ENCODE measurements at places on chromosomes 16 and 17.

- no peaks in the 10 kb centered on the region for H3K4me1 ChIP-seq
- H3K36me3 ChIP-seq, result no peaks in the 10 kb centered on the region
- no peaks in the 10 kb centered on the region for H3K27me3 ChIP-seq
- no peak overlapping the region for H3K4me3 ChIP-seq
- DNase-seq, result no peak
Measured at GRCh38 chr16:22770866-22771265, 43.1 kb upstream of the HS3ST2 start.

- no peaks in the 10 kb centered on the region for H3K4me1 ChIP-seq
- no peaks in the 10 kb centered on the region for H3K27me3 ChIP-seq
- peak overlapping the region; percentile 85 for H3K27ac ChIP-seq
Measured at GRCh38 chr16:66900721-66901441, 17.8 kb downstream of the CDH16 start.

DNA sequence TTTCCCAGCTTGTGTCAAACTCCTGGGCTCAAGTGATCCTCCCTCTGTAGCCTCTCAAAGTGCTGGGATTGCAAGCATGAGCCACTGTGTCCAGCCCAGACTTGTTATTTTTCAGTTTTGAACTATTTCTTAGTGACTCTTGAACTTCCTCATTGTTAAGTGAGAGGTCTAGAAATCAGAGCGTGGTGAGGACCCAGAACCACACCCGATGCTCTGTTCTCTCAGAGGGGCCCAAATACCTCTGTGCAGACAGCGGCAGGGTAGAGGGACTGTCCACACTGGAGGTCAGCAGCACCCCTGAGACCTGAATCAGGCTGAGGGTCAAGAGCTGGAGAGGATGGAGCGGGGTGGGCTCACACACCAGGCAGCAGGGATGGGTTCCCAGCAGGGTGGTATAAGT is 47.7 kb upstream of the MEAK7 start:
- H3K27me3 ChIP-seq, result no peaks in the 10 kb centered on the region
- H3K4me3 ChIP-seq, result no peak overlapping the region
- no peak overlapping the region for H3K27ac ChIP-seq
- H3K4me1 ChIP-seq, result no peaks in the 10 kb centered on the region
- H3K36me3 ChIP-seq, result no peaks in the 10 kb centered on the region
- no peak for DNase-seq

DNA sequence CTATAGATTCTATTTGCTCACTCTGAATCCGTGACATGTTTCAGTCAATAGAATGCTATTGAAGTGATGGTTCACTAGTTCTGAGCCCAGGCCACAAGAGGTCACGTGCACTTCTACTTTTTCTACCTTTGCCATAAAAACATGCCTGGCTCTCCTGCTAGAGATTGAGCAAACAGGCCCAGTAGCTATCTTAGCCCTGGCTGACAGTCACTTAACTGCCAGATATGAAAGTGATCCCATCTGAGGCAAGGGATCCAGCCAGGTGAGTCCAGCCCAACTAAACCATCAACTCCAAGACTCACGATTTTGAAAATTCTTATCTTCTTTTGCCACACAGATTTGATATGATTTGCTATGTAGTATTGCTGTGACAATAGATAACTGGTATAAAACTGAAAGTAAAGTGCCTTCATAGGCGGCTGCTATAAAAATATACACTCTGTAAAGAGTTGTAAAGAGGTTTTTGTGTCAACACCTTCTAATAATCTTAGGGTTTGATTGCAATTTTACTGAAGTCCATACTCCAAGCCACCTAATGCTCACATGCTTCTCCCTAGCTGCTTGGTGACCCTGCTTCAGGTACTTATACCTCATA is 937.7 kb upstream of the SOX9 start:
- H3K27ac ChIP-seq, result no peak overlapping the region
- no peaks in the 10 kb centered on the region for H3K27me3 ChIP-seq
- no peak for DNase-seq
- no peak overlapping the region for H3K4me3 ChIP-seq
- H3K36me3 ChIP-seq, result no peaks in the 10 kb centered on the region

- H3K27me3 ChIP-seq, result no peaks in the 10 kb centered on the region
- no peak for DNase-seq
- no peaks in the 10 kb centered on the region for H3K36me3 ChIP-seq
- peaks cover 8% of the 10 kb centered on the region for H3K4me1 ChIP-seq
- H3K27ac ChIP-seq, result no peak overlapping the region
Measured at GRCh38 chr16:66052745-66053144, 313.7 kb upstream of the CDH5 start.

- no peaks in the 10 kb centered on the region for H3K36me3 ChIP-seq
- H3K27me3 ChIP-seq, result no peaks in the 10 kb centered on the region
- no peak for DNase-seq
- H3K4me3 ChIP-seq, result no peak overlapping the region
- no peak overlapping the region for H3K27ac ChIP-seq
- no peaks in the 10 kb centered on the region for H3K4me1 ChIP-seq
Measured at GRCh38 chr17:14282726-14283125, 18.2 kb upstream of the HS3ST3B1 start.

GRCh38 chr16:66508914-66509496 is 40.9 kb downstream of the TK2 start:
- H3K4me3 ChIP-seq, result no peak overlapping the region
- H3K4me1 ChIP-seq, result peaks cover 66% of the 10 kb centered on the region
- no peak for DNase-seq
- H3K27me3 ChIP-seq, result no peaks in the 10 kb centered on the region
- peaks cover 28% of the 10 kb centered on the region for H3K36me3 ChIP-seq

GRCh38 chr17:65058593-65058992 is 2.1 kb upstream of the GNA13 start:
- no peak overlapping the region for H3K4me3 ChIP-seq
- no peak for DNase-seq
- H3K27ac ChIP-seq, result peak overlapping the region; percentile 99
- no peaks in the 10 kb centered on the region for H3K36me3 ChIP-seq
- H3K4me1 ChIP-seq, result peaks cover 41% of the 10 kb centered on the region

GRCh38 chr16:12985516-12985915 is 84.1 kb downstream of the SHISA9 start:
- no peak overlapping the region for H3K27ac ChIP-seq
- H3K4me3 ChIP-seq, result no peak overlapping the region
- DNase-seq, result no peak
- H3K4me1 ChIP-seq, result no peaks in the 10 kb centered on the region
- H3K36me3 ChIP-seq, result no peaks in the 10 kb centered on the region

- DNase-seq, result no peak
- no peak overlapping the region for H3K27ac ChIP-seq
- no peak overlapping the region for H3K4me3 ChIP-seq
- no peaks in the 10 kb centered on the region for H3K4me1 ChIP-seq
- H3K36me3 ChIP-seq, result no peaks in the 10 kb centered on the region
Measured at GRCh38 chr16:46801428-46802049, 29.4 kb downstream of the C16orf87 start.

GRCh38 chr16:57884655-57885133 is 82.4 kb upstream of the KIFC3 start:
- no peak for DNase-seq
- peaks cover 28% of the 10 kb centered on the region for H3K27me3 ChIP-seq
- no peaks in the 10 kb centered on the region for H3K4me1 ChIP-seq
- no peak overlapping the region for H3K27ac ChIP-seq
- H3K36me3 ChIP-seq, result no peaks in the 10 kb centered on the region

DNA sequence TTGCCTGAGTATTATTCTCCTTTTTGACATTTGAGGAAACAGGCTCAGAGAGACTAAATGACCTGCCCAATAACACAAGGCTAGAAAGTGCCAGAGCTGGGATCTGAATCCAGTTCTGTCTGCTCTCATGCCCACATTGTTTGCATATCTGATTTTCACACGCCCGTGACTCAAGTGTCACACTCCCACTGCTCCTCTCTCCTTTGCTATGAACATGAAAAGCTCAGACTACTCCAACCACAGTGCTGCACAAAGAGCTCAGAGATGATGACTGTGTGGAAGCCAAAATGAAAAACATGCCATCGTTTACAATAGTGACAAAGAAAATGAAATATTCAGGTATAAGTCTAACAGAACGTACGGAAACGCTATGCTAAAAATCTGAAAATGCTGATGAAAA is 107.9 kb downstream of the SMG6 start:
- no peak for DNase-seq
- H3K4me3 ChIP-seq, result no peak overlapping the region
- no peaks in the 10 kb centered on the region for H3K27me3 ChIP-seq
- H3K4me1 ChIP-seq, result peaks cover 10% of the 10 kb centered on the region
- H3K27ac ChIP-seq, result no peak overlapping the region
- H3K36me3 ChIP-seq, result no peaks in the 10 kb centered on the region

DNA sequence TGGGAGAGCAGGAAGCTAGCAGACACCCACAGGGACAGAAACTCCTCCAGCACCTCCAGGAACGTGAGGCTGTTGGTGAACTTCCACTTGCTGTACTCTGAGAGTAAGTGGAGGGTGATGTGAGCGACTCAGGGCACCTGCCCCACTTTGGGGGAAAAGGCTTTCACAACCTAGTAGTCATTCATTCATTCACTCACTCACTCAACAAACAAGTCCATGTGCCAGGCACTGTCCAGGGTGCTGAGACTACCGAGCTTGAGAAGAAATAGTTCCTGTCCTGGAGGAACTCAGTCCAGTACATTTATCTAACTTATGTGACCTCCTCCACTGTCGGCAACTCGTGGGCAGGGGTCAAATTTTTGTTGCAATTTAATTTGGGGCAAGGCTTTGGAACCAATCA is 26.6 kb downstream of the LGALS9 start:
- no peaks in the 10 kb centered on the region for H3K4me1 ChIP-seq
- no peaks in the 10 kb centered on the region for H3K36me3 ChIP-seq
- no peak for DNase-seq
- H3K27me3 ChIP-seq, result no peaks in the 10 kb centered on the region
- no peak overlapping the region for H3K4me3 ChIP-seq

- no peak overlapping the region for H3K4me3 ChIP-seq
- peaks cover 26% of the 10 kb centered on the region for H3K36me3 ChIP-seq
- H3K27me3 ChIP-seq, result no peaks in the 10 kb centered on the region
- H3K4me1 ChIP-seq, result no peaks in the 10 kb centered on the region
Measured at GRCh38 chr16:3963203-3963602, 82.7 kb upstream of the CREBBP start.

GRCh38 chr17:72119077-72119872 is 1.5 kb upstream of the SOX9 start:
- no peaks in the 10 kb centered on the region for H3K36me3 ChIP-seq
- no peaks in the 10 kb centered on the region for H3K4me1 ChIP-seq
- DNase-seq, result no peak

- no peaks in the 10 kb centered on the region for H3K27me3 ChIP-seq
- no peak overlapping the region for H3K4me3 ChIP-seq
- peaks cover 27% of the 10 kb centered on the region for H3K4me1 ChIP-seq
- H3K27ac ChIP-seq, result peak overlapping the region; percentile 77
- no peaks in the 10 kb centered on the region for H3K36me3 ChIP-seq
- DNase-seq, result no peak
Measured at GRCh38 chr17:73336408-73337329, 24.9 kb upstream of the CDC42EP4 start.

GRCh38 chr17:50382931-50383330 is 9.9 kb downstream of the EME1 start:
- H3K4me1 ChIP-seq, result no peaks in the 10 kb centered on the region
- no peak for DNase-seq
- H3K27ac ChIP-seq, result no peak overlapping the region

- no peaks in the 10 kb centered on the region for H3K36me3 ChIP-seq
- H3K27ac ChIP-seq, result no peak overlapping the region
- no peak overlapping the region for H3K4me3 ChIP-seq
- peaks cover 19% of the 10 kb centered on the region for H3K4me1 ChIP-seq
- no peaks in the 10 kb centered on the region for H3K27me3 ChIP-seq
Measured at GRCh38 chr17:17358060-17358751, 55.0 kb downstream of the NT5M start.

DNA sequence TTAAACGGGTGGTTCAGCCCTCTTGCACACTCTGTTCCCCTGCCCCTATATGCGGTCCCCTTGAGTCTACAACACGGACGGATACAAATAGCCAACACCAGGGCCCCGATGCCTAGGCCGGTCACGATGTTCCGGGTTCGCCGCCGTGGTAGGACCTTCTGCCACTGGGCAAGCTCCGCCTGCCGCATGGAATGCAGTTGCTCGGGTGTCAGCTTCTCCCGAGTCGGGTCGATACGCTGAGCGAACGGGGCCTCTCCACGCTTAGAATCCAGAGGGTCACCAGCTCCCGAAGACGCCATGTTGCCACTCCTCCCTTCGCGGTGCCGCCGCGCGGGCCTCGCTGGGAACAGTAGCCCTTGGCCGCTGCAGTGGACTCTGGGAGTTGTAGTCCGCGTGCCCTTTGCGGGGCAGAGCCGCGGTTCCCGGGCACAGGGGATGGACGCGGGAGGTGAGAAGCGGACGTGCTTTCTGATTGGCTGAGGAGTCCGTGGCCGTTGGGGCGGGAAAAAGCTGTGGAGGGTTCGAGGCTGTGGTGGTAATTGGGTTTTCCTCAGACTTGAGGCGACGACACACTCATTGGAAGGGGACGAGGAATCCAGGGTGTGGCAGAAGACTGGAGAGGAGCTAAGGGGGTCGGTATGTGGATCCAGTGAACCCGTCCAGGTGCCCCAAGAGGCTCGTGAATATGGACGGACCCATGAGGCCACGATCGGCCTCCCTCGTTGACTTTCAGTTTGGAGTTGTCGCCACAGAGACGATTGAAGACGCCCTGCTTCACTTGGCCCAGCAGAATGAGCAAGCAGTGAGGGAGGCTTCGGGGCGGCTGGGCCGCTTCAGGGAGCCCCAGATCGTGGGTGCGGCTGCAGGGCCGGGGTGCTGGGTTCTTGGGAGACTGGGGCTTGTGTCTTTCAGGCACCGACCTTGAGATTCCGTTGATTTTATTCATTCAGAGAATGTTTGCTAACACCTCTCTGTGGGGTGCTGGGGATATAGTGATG is at the start of the genes CNTD1 and COA3:
CNTD1 (plus strand) TSS at position 479 of the 998 bp plus-strand sequence; CDS start at position 686, 207 bp downstream.
COA3 (minus strand) TSS at position 322 of the 998 bp plus-strand sequence; CDS start at position 299, 23 bp downstream.
- H3K27ac ChIP-seq, result peak within 1 kb of the TSS; percentile 84
- peak; percentile 67 for DNase-seq
- peak within 1 kb of the TSS; percentile 86 for H3K4me3 ChIP-seq
- peaks cover 29% of the 10 kb centered on the region for H3K4me1 ChIP-seq
- H3K36me3 ChIP-seq, result peaks cover 27% of the 10 kb centered on the region

DNA sequence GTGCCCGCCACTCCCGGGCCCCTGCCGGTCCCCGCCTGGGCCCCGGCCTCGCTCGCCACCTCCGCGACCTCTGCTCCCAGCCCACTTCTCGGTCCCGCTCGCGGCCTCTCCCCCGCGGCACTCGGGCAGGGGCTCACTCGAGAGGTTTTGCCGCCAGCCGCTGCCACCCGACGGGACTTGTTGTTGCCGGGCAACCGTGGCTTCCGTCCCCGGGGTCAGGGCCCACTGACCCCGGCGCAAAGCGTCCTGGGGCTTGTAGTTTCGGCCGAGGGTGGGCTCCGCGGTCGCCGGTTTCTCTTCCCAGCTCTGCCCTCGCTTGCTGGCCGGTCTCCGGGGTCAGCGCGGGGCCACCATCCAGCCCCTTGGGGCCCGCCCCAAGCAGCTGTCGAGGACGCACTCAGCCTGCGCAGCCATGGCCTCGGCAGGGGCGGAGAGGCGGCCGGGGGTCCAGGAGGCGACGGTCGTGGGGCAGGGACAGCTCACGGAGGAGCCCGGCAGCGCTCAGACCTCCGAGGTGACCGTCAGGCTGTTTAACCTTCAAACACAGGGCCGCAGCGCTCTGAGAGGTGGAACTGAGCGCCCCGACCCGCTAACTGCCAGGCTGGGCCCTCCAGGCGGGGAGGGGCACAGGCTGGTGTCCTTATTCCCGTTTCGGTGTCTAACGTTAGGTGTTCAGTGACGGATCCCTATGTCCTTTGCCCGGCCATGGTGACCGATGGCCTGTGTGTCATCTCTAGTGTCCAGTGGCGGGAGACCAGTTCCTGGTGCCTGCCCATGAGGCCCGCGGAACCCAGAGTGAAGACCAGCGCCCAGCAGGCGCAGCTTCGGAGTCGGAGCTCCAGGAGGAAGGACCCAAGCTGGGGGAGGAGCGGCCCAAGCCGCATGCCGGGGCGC is at the start of the genes C16orf86 and ENKD1:
C16orf86 (plus strand) TSS at position 256 of the 894 bp plus-strand sequence; CDS start at position 413, 157 bp downstream.
ENKD1 (minus strand) TSS at position 192 of the 894 bp plus-strand sequence. CDS start 308 bp downstream, outside the sequence.
- no peaks in the 10 kb centered on the region for H3K27me3 ChIP-seq
- peak within 1 kb of the TSS; percentile 95 for H3K27ac ChIP-seq
- peak; percentile 68 for DNase-seq
- H3K4me1 ChIP-seq, result no peaks in the 10 kb centered on the region
- H3K36me3 ChIP-seq, result no peaks in the 10 kb centered on the region

Data from tibial nerve (tissue), 4 donors.